ENCODE measurements at places on chromosomes 11 and 22. TPM values are rescaled to one million over a fixed set of nuclear protein-coding genes. Genes with fewer than 3 reads are reported as not detected.
A peak's percentile ranks its signal among the peaks of the same experiment; 100 is the strongest.

DNA sequence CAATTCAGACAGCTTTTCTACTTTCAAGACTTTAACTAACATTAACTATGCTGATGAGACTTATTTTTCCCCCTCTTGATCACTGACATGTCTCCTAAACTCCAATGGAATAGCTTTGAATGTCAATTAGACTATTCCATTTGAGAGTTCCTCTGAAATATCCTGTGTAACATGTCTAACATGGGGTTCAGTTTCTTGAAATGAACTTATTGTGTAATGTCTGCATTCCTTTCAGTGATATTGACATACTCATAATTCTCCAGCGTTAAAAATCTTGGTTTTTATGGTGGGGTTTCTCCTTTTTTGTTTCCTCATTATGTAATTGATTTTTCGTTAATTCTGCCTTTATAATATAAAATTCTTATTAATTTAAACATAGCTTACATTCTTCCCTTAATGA lies 37.7 kb upstream of the SPTBN2 start:
- DNase-seq = no peak

Gene TTC36
- 0.73 TPM for total RNA-seq

- no peak for DNase-seq
Measured at GRCh38 chr11:91921974-91922373, 302.6 kb upstream of the FAT3 start.

DNA sequence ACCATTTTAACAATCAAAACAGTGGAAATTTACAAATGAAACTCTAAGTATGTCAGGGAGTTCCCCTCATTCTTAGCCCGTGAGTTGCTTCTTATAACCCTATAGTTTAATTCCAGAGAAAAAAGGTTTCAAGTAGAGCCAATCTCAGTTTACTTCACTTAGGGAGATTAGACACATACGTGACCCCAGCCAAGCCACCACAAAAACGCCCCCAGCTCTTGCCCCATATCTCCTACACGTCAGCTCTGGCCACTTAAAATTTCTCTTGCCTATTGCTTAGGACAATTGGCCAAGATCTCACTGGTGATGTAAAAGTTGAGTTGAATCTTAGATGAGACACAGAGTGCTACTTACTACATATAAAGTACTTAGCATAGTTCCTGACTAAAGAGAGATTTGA lies 166.4 kb downstream of the ETS1 start:
- no peak for DNase-seq

DNA sequence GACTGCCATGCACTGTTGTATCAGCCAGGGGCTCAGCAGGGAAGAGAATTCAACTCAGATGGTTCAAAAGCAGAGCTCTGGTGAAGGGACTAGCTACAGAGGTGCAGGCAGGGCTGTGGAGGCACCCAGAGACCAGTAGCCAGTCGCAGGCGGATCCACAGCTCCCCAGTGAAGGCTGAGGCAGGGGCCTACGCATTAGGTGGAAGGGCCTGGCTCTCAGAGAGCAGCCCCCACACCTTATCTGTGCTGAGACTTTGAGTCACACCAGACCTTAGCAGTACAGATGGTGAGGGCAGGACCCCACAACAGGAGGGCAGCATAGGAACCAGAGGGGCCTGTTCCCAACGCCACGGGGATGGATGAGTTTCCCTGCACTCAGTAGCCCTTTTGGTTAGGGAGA lies 189.6 kb downstream of the DSCAML1 start:
- no peak for DNase-seq

- peak; percentile 51 for DNase-seq
Measured at GRCh38 chr22:17281440-17281841, 62.2 kb upstream of the ADA2 start.

Gene STK33
- 9.3 TPM for total RNA-seq

GRCh38 chr22:31883989-31884388 lies 60.3 kb upstream of the YWHAH start:
- no peak for DNase-seq

GRCh38 chr11:13927481-13927880 lies 35.0 kb upstream of the SPON1 start:
- no peak for DNase-seq

DNA sequence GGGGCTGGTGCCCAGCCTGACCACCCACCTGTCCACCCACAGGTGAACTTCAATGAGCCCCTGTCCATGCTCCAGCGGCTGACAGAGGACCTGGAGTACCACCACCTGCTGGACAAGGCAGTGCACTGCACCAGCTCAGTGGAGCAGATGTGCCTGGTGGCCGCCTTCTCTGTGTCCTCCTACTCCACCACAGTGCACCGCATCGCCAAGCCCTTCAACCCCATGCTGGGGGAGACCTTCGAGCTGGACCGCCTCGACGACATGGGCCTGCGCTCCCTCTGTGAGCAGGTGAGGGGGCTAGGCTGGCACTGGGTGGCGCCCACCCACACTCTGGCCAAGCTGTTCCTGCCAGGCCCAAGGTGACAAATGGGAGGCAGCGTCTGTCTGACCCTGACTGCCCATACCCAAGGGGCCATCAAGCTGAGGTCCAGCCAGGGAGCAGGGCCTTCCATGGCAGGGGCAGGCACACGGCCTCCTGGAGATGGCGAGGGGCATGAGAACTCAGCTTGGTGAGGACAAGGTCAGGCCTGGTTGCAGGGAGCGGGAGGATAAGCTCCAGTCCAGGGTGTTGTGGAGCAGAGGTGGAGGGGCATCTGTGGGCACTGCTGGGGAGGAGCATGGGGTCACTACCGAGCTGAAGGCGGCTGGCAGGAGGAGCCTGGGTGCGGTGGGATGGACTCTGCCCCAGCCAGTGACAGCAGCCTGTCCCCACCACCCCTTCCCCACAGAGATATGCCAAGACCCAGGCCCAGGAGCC lies 77.7 kb downstream of the MORC2 start:
- peak; percentile 35 for DNase-seq

DNA sequence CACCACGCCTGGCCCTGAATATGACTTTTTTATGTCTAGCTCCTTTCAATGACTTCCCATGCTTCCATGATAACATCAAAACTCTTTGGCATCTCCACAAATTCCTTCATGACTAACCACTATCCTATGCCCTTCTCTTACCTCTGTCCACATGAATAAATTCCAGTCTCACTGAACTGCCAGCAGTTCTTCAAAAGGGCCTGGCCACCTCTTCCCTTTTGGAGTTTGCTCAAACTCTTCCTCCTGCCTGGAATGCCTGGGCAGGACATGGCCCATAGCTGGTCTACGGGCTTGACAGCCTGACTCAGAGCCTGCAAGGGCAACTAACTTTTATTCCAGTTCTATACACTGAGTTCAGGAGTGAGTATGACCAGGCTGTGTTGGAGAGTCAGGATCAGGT lies 41.8 kb upstream of the ZBTB16 start:
- no peak for DNase-seq

DNA sequence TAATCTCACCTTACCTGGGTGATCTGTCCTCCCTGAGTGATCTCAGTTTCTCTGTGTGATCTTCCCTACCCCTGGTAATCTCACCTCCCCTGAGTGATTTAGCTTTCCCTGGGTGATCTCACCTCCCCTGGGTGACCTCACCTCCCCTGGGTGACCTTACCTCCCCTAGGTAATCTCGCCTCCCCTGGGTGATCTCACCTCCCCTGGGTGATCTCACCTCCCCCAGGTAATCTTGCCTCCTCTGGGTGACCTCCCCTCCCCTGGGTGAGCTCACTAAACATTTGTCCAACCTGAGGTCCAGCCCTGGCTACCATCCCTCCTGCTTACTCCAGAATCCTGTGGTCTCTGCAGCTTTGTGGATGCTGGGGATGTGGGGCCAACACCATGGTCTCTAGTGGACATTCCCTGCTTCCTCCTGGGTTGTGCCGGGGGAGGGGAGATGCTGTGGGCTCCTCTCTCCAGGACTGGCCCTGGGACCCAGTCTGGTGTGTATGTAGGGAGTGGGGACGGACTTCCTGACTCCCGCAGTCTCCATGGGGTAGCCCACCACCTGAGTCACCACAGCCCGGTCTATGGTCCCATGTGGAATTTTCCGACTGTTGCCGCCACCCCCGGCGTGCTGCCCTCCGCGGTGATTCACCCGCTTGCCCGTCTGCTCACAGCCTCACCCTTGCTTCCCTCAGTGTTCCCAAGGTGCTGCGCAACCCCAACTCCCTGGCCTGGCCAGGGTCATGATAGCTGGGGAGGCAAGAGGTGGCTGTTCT lies 9.9 kb downstream of the LSP1 start:
- DNase-seq = no peak

GRCh38 chr11:69339041-69339733 lies 45.2 kb downstream of the MYEOV start:
- no peak for DNase-seq
